ENCODE measurements at places on chromosomes 7 and 10. TPM values are rescaled to one million over a fixed set of nuclear protein-coding genes. Genes with fewer than 3 reads are reported as not detected.

Gene LEP
- total RNA-seq: not detected

Gene DMBT1
- total RNA-seq: 0.08 TPM

Gene WNT8B
- total RNA-seq: not detected

Gene GATA3
- total RNA-seq: not detected

Gene CTTNBP2
- 2.3 TPM for total RNA-seq

Gene DPCD
- total RNA-seq: 15.3 TPM

Gene STAG3
- total RNA-seq: 1.0 TPM

Gene OR6B1
- total RNA-seq: not detected

Gene TRRAP
- 56.0 TPM for total RNA-seq

Gene KNDC1
- not detected for total RNA-seq

DNA sequence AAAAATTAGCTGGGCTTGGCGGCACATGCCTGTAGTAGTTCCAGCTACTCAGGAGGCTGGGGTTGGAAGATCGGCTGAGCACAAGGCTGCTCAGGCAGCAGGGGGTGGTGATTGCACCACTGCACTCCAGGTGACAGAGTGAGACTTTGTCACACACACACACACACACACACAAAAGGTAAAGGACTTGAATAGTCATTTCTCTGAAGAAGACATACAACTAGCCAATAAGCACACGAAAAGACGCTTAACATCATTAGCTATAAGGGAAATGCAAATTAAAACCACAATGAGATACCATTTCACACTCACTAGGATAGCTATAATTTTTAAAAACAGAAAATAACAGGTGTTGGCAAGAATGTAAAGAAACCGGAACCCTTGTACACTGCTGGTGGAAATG, 48.6 kb downstream of the HIP1 start:
- no peak for DNase-seq

- DNase-seq: no peak
Observed at GRCh38 chr10:13887761-13888160, 301.0 kb downstream of the PRPF18 start.

GRCh38 chr10:125264757-125265578, 104.6 kb upstream of the CTBP2 start:
- peak; percentile 69 for DNase-seq

- DNase-seq: peak; percentile 86
Observed at GRCh38 chr10:102231357-102232318, 5.5 kb downstream of the ELOVL3 start.

- DNase-seq: no peak
Observed at GRCh38 chr10:56763090-56763489, 402.0 kb upstream of the ZWINT start.

- no peak for DNase-seq
Observed at GRCh38 chr10:9229702-9230244, 1175.3 kb downstream of the GATA3 start.

- DNase-seq: no peak
Observed at GRCh38 chr10:50551894-50552293, 71.9 kb downstream of the SGMS1 start.

DNA sequence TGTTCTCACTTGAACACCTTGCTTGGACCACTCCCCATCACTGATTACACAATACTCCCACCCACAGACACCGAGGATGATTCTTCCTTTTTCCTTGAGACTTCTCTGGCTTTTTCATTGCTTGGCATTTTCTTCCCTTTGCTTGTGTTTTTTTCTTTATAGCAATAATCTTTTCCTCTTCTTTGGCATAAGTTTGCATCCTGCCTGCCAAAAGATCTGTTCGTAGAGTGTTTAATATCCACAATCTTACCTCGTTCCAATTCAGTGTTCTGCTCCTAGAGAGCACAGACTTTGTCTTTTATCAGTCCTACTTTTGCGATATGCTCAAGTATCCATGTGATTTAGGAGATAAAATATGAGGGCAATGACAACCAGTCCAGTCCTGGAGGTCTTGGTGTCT, 303.3 kb upstream of the CDC14C start:
- no peak for DNase-seq

- DNase-seq: no peak
Observed at GRCh38 chr7:23672033-23672432, 8.0 kb upstream of the FAM221A start.

GRCh38 chr10:18094793-18095192, 45.4 kb upstream of the CACNB2 start:
- no peak for DNase-seq

DNA sequence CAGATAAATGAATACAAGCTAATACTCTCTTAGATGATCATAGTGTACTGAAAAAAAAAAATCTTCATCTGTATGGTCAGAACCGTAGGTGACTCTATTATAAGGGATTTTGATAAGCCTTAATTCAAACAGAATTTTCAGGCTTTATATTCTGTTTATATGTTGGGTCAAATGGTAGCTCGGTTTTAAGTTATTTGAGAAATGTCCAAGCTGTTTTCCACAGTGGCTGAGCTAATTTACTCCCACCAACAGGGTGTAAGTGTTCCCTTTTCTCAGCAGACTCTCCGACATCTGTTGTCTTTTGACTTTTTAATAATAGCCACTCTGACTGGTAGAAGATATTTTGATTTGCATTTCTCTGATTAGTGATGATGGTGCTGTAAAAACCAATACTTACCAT, 328.8 kb upstream of the MAGI2 start:
- DNase-seq: no peak

- no peak for DNase-seq
Observed at GRCh38 chr10:120513307-120513796, 56.3 kb downstream of the PLPP4 start.

- DNase-seq: no peak
Observed at GRCh38 chr10:77756319-77757232, 119.0 kb upstream of the KCNMA1 start.

DNA sequence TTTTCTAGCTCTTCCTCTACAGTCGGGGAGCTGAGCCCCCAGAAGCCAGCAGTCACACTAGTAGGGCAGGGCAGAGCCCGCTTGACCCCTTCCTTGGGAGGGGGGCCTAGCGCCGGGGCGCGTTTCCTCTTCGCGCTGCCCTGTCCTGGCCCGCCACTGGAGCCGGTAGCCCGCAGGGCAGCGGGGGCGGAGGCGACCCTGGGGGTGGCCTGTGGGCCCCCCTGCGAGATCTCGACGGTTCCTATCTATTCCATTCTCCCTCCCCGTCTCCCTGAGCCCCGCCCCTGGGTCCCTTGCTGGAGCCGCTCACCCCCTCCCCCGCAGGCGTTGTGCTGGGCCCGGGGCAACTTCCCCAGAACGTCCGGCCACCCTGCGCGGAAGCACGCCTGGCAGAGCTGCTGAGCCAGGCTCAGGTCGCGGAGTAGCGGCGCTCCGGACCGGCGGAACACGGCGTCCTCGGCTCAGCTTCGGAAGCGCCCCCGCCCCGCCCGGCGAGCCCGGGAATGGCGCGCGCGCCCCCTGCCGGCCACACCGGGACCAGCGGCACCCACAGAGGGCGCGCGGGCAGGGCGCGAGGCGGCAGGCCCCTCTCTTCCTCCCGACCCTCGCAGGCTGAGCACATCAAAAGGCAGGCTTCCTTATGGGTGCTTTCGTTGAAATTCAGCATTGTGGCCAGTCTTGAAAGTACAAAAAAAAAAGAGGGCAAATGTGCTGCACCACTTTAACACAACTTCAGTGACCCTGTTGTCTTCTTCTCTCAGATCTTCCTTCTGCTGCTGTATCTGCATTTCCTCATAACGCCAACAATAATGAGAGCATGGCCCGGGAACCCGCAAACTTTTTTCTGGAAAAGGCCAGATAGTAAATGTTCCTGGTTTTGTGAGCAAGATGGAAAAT, 327.6 kb downstream of the TNS3 start:
- DNase-seq: peak; percentile 92

DNA sequence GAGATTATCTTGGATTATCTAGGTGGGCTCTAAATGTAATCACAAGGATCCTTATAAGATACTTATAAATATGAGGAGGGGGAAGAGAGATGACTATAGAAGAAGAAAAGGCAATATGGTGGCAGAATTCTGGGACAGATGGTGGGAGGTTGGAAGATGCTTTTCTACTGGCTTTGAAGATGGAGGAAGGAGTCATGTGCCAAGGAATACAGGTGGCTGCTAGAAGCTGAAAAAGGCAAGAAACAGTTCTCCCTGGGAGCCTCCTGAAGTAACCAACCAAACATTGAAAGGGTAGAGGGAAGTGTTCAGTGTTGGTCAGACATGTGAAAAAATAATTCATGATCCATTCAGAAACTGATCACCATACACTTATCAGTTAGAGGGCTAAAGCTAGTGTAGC, 213.3 kb downstream of the WDR11 start:
- DNase-seq: no peak

GRCh38 chr7:47179812-47180515, 401.9 kb downstream of the TNS3 start:
- no peak for DNase-seq

DNA sequence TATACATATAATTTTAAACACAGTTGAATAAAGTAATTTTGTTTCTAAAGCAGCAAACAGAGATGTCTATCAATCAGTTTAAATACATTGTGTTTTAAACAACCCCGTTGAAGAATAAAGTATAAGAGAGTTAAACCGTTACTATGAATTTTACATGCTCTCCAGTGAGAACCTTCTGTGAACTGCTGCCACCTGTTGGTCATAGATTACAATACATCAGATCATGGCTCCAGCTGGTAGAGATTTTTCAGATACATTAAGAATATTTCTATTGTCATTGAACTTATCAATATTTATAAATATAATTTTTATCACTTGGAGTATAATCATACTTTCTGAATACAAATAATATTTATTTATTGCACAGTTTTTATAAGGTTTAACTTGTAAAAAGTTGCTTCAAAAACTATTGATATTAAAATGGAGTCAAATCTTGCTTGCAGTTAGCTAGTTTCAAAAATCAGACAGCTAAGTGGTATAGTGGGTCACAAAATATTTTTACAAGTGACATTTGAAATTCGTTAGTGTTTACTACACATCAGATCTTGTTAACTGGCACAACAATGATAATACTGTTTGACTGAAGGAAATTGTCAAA, 561.2 kb upstream of the PHF14 start:
- DNase-seq: no peak

DNA sequence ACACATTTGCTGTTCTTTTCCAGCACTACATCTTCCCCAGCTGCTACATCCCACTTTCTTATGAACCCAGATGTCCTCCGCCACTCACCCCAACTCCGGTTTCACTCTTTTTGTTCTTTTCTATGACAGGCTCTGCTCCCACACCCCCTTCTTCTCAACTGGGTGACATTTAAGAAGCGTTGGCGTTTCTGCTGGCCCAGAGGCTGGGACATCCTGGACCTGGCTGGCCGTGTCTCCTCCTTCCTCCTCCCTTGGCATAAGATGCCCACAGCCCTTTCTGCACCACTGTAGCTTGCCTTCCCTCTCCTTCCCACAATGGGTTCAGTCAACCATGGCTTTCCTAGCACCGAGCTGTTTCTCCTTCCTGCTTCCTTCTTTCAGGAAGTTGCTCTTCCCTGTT, 9.4 kb upstream of the CALML5 start:
- no peak for DNase-seq

GRCh38 chr7:135168489-135169140, 1.9 kb downstream of the CYREN start:
- no peak for DNase-seq

DNA sequence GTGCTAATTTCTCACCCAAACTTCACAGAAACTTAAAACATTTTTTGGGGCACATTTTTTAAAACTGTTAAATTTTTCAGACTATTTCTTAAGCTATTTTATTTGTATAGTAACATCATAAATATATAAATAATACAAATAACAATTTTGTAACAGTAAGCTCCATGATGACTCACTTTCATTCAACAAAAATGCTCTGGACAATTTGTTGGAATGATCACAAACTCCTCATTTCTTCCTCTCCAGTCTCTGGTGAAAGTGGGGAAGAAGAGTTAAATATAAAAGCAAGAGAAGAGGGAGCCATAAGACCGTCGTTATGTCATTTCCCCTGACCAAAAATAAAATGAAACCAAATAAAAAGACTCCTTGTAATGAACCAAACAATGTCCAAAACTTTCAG, 162.4 kb downstream of the AGMO start:
- no peak for DNase-seq

- peak; percentile 84 for DNase-seq
Observed at GRCh38 chr10:35563261-35563891, 41.8 kb upstream of the GJD4 start.

- DNase-seq: no peak
Observed at GRCh38 chr10:60878224-60878623, 65.8 kb downstream of the RHOBTB1 start.

GRCh38 chr7:155285833-155286232, 11.8 kb upstream of the INSIG1 start:
- no peak for DNase-seq

DNA sequence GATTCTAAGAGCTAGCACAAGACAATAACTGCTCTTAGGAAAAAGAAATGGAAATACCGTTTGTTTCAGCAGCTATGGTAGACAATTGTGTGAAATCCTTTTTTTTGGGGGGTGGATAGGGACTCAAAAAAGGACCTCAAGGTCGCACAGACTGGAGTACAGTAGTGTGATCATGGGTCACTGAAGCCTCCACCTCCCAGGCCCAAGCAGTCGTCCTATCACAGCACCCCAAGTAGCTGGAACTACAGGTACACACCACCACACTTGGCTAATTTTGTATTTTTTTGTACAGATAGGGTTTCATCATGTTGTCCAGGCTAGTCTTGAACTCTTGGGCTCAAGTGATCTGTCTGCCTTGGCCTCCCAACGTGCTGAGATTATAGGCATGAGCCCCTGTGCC, 33.9 kb downstream of the KMT2E start:
- DNase-seq: no peak

GRCh38 chr7:7271094-7271874, 88.9 kb downstream of the C1GALT1 start:
- no peak for DNase-seq

DNA sequence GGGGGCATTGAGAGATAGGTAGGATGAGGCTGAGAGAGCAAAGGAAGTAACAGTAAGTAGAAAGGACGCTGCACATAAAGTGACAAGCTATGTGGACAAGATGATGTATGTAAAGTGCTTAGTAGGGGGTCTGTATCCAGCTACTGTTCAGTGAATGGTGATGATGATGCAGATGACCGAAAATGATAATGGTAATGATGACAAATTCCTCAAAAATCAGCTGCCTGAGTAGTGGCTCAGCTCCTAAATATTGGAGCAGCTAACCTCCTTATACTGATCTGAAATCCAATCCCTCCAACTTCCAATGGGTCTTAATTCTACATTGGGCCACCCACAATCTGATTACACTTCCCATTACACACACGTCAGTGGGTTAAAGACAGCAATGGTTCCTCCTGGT, 27.1 kb upstream of the KCNMA1 start:
- DNase-seq: no peak

DNA sequence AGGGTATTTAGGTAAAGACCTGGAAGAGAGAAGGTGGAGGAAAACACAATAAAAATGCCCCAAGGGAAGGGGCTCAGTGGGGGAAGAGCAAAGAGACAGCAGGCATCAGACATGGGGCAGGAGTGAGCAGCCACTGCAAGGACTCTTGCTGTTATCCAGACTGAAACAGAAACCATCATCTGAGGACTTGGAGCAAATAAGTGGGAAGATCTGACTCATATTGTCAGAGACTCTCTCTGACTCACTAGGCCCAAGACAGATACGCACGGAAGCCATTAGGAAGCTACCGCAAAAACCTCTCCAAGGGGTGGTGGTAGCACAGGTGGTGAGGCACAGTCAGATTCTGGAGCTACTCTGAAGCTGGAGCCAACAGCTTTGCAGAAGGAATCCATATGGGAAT, 110.7 kb downstream of the RNF32 start:
- no peak for DNase-seq

All from osteocyte (in vitro differentiated cells).